ENCODE measurements at places on chromosomes 2 and 18.

GRCh38 chr2:18077704-18078103 lies 199.2 kb downstream of the KCNS3 start:
- DNase-seq: no peak

DNA sequence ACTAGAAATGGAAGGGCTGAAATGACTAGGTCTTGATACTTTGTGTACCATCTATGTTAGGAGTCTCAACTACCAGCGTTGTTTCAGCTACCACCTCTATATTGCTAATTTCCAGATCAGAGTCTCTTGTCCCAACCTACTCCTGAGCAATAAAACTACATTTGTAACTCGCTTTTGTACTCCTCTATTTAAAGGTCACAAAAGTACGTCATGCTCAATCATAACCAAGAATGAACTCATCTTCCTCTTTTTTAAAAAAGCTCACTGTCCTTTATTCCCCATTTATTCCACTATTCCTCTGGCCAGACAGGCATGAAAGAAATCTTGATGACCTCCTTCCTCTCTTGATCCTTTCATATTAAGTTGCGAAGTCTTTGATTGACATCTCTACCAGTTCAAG lies 11.2 kb upstream of the MATN3 start:
- no peak for DNase-seq

- no peak for DNase-seq
Observed at GRCh38 chr2:35526741-35527140, 828.8 kb upstream of the CRIM1 start.

- DNase-seq: no peak
Observed at GRCh38 chr2:44037221-44037620, 41.4 kb upstream of the LRPPRC start.

All from testis (tissue), 5 donors.